ENCODE measurements at places on chromosomes 12 and 14. TPM values are rescaled to one million over a fixed set of nuclear protein-coding genes. Genes with fewer than 3 reads are reported as not detected.

PRB4 gene
- not detected for total RNA-seq

- no peak overlapping the region for H3K4me3 ChIP-seq
- no peaks in the 10 kb centered on the region for H3K36me3 ChIP-seq
- no peak for DNase-seq
Observed at GRCh38 chr12:63264629-63265028, 113.6 kb upstream of the AVPR1A start.

DNA sequence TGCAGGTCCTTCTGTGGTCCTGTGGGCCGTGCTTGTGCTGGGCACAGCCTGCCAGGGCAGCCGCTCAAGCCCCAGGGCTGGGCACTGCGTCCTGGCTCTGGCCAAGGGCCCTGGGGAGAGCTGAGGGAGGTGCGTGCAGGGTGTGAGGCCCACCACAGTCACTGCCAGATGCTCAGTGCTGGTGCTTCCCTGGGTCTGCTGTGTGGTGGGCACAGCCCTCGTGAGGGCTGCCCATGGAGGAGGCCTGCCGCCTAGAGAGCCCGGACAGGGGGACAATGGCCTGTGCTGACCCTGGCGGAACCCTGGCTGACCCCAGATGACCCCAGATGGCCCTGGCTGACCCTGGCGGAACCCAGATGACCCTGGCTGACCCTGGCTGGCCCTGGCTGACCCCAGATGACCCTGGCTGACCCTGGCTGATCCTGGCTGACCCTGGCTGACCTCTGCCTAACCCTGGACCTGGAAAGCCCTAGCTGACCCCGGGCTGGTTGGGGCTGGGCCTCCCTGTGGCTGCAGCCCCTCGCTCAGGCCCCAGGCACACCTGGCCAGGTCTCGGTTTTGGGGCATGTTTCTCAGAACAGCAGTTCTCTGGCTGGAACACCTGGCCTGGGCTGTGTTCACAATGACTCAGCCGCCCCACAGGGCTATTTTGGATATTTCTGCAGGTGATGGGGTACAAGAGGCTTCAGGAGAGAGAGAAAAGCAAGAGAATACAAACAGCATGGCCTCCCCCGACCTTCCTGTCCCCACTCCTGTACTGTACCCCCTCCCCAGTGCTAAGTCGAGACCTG is 55.4 kb downstream of the TMEM121 start:
- no peak overlapping the region for H3K4me3 ChIP-seq
- no peak overlapping the region for H3K27ac ChIP-seq
- H3K4me1 ChIP-seq: no peaks in the 10 kb centered on the region
- H3K27me3 ChIP-seq: no peaks in the 10 kb centered on the region

DNA sequence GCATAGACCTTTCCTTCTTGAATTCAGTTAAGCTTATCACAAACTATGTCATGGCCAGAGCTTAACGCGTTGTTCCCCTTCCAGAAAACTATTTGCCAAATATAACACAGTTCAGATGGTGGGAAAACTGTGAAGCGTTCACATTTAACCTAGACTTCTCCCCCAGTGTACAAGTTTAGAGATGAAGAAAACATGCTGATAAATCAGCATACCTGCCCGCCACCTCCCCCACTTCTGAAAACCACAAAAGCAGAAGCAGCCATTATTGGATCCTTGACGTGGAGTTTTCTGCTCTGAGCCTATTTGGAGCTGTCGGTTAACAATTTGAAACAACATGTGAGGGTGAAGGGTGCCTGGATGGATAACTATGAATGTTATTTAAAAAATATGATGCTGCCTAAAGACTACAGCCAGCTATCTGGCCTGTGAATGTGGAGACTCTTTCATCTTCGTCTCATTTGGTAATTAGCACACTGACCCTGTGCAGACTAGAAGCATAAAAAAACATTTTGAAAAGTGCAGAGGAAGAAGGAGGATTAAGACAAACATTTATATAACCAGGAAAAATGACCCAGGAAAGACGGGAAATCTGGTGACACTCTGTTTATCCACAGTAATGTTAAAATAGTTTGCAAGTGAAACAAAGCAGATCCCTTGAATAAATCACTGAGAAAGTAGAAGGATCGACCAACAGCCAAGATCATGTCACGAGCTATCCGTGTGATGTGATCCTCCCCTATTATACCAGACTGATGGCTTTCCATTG is 408.2 kb downstream of the AEBP2 start:
- DNase-seq: no peak
- H3K27me3 ChIP-seq: no peaks in the 10 kb centered on the region
- H3K27ac ChIP-seq: peak overlapping the region; percentile 36

- H3K27me3 ChIP-seq: no peaks in the 10 kb centered on the region
- H3K36me3 ChIP-seq: no peaks in the 10 kb centered on the region
- no peaks in the 10 kb centered on the region for H3K4me1 ChIP-seq
- no peak overlapping the region for H3K4me3 ChIP-seq
- DNase-seq: no peak
Observed at GRCh38 chr14:30921305-30921704, 46.9 kb downstream of the COCH start.

ARHGAP9 gene
- total RNA-seq: 6.3 TPM

GRCh38 chr12:60760965-60761364 is 1165.1 kb downstream of the SLC16A7 start:
- no peaks in the 10 kb centered on the region for H3K36me3 ChIP-seq
- DNase-seq: no peak
- H3K4me3 ChIP-seq: no peak overlapping the region
- no peaks in the 10 kb centered on the region for H3K4me1 ChIP-seq
- H3K27me3 ChIP-seq: no peaks in the 10 kb centered on the region

DNA sequence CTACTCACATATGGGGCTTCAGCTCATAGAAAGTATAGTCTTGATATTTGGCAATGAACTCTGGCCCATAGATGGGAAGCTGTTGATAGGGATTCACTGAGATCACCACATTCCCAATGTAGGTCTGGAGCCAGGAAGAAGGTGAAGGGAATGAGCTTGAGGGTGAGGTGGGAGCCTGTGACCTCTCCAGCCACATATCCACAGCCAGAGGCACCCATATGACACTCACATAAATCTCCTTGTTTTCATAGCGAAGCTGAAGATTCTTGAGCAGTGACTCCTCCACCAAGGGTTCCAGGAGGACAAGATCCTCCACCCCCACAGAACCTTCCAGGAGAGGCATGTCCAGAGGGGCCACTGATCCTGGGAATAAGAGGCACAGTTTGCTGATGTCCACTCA is 1.9 kb downstream of the MYO1A start:
- H3K27ac ChIP-seq: no peak overlapping the region
- no peak for DNase-seq
- no peaks in the 10 kb centered on the region for H3K4me1 ChIP-seq
- H3K4me3 ChIP-seq: no peak overlapping the region

HCAR2 gene
- total RNA-seq: not detected

- no peak overlapping the region for H3K27ac ChIP-seq
- H3K36me3 ChIP-seq: no peaks in the 10 kb centered on the region
- DNase-seq: no peak
- H3K27me3 ChIP-seq: peaks cover 48% of the 10 kb centered on the region
Observed at GRCh38 chr12:54047160-54047963, 6.3 kb upstream of the HOXC4 start.

DNA sequence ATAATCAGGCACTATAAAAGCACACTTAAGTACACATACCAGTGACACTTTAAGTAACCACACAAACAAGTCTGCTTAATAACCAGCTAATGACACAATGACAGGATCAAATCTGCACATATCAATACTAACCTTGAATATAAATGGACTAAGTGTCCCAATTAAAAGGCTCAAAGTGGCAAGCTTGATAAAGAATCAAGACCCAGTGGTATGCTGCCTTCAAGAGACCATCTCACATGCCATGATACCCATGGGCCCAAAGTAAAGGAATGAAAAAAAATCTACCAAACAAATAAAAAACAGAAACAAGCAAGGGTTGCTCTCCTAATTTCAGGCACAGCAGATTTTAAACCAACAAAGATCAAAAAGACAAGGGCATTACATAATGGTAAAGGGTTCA is 470.4 kb downstream of the TRHDE start:
- no peak overlapping the region for H3K4me3 ChIP-seq
- H3K27me3 ChIP-seq: no peaks in the 10 kb centered on the region
- no peak for DNase-seq
- H3K36me3 ChIP-seq: no peaks in the 10 kb centered on the region
- no peak overlapping the region for H3K27ac ChIP-seq

DNA sequence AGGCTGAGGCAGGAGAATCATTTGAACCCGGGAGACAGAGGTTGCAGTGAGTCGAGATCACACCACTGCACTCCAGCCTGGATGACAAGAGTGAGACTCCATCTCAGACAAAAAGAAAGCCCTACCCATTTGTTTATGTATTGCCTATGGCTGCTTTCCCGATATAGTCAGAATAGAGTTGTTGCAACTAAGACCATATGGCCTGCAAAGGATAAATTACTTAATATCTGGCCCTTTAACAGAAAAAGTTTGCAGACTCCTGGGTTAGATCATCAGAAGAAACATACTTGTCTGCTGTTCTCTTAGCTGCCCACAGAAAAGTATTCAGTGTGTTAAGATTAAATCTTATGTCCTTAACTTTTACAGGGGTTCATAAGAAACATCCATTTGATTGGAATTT is 122.4 kb upstream of the VASH1 start:
- no peak overlapping the region for H3K27ac ChIP-seq
- DNase-seq: no peak
- H3K27me3 ChIP-seq: no peaks in the 10 kb centered on the region
- no peaks in the 10 kb centered on the region for H3K36me3 ChIP-seq

ADGRD1 gene
- 14.1 TPM for total RNA-seq

CMA1 gene
- not detected for total RNA-seq

DNA sequence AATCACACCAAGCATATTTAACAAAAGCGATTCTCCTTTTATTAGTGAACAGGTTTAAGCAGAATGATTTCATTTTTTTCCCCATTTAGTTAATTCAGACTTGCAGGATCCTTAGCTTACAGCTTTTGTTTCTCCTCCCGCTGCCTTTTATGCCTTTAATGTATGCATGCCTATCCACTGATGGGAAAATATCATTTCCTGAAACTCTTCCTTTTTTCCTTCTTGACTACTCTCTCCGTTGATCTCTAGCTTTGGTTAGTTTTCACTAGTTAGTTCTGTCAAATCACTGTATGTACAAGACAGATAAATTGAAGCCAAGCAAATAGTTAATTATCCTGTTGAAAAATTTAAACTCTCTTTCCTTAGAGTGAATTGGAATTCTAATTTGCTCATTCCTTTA is 26.3 kb downstream of the NKX2-1 start:
- no peak overlapping the region for H3K4me3 ChIP-seq
- no peaks in the 10 kb centered on the region for H3K27me3 ChIP-seq
- H3K4me1 ChIP-seq: peaks cover 13% of the 10 kb centered on the region
- H3K27ac ChIP-seq: peak overlapping the region; percentile 100

DNA sequence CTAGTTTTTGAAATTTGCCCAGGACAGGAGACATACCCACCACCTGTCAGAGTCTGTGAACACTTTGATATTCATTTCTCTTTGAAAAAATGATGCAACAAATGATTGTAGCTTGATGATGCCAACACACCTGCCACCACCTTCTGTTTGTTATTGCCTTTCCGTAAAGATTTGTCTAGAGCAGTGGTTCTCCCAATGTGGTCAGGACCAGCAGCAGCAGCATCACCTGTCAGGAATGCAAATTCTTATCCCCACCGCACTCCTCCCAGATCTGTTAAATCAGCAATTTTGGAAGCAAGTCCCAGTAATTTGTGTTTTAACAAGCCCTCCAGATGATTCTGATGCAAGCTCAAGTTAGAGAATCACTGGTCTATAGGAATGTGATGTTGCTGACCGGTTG is 9.9 kb downstream of the CCDC175 start:
- no peaks in the 10 kb centered on the region for H3K27me3 ChIP-seq
- H3K27ac ChIP-seq: no peak overlapping the region
- no peak overlapping the region for H3K4me3 ChIP-seq
- DNase-seq: no peak
- H3K4me1 ChIP-seq: no peaks in the 10 kb centered on the region

ASIC1 gene
- total RNA-seq: 0.13 TPM

SLCO1C1 gene
- total RNA-seq: 4.7 TPM

DNA sequence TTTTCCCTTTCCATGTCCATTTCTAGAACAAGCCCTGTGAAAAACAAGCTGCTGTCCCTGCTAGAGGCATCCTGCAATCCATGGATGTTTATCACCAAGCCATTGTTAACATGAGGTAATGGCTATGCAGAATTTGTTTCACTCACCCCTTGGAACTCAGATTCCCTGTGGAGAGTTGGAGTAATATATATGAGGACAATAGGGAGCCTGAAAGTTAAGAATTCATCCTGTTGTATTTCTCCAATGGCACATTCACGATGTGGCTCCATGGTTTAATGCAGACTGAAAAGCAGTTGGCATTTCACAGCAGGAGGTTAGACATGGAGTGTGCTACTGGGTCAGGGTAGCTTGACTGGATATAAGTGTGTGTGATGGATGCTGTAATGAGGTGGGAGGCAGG is 32.4 kb downstream of the GPR65 start:
- no peaks in the 10 kb centered on the region for H3K4me1 ChIP-seq
- DNase-seq: no peak
- no peak overlapping the region for H3K4me3 ChIP-seq
- no peak overlapping the region for H3K27ac ChIP-seq

GRCh38 chr14:20652996-20653975 is 11.8 kb upstream of the OR6S1 start:
- no peak for DNase-seq
- no peak overlapping the region for H3K4me3 ChIP-seq
- H3K27ac ChIP-seq: no peak overlapping the region
- H3K4me1 ChIP-seq: no peaks in the 10 kb centered on the region
- peaks cover 11% of the 10 kb centered on the region for H3K27me3 ChIP-seq

DNA sequence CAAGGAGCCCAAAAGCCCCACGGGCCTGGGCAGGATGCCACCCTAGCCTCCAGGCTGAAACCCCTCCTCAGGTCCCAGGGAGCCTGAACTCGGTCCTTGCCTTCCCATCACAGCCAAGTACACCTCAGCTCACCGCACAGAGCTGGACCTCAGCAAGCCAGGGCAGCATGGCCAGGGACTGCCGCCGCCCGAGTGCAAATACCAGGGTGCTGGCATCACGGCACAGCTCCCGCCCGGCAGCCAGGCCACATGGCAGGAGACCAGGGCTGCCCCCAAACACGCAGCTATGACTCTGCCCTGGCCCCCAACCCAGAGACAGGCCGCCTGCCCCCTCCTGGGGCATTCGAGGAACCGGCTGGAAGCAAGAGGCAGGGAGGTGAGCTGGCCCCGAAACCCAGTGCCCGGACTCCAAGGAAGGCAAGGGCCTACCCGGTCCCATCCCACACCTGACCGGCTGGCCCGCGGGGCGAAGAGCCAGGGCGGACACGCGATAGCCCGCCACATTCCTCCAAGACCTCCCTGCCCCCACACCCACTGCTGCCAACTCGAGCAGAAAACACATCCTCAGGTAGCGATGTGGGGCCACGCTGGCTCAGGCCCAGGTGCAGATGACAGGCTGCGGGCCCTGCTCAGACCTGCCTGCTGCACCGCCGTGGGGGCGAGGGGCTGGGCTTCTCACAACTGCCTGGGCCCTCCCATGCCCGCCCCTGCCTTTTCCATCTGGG is 2.7 kb downstream of the JAG2 start:
- no peaks in the 10 kb centered on the region for H3K36me3 ChIP-seq
- no peaks in the 10 kb centered on the region for H3K27me3 ChIP-seq
- H3K27ac ChIP-seq: no peak overlapping the region
- DNase-seq: no peak
- H3K4me3 ChIP-seq: no peak overlapping the region
